ENCODE measurements at places on chromosomes 5 and 9. TPM values are rescaled to one million over a fixed set of nuclear protein-coding genes. Genes with fewer than 3 reads are reported as not detected.

DNA sequence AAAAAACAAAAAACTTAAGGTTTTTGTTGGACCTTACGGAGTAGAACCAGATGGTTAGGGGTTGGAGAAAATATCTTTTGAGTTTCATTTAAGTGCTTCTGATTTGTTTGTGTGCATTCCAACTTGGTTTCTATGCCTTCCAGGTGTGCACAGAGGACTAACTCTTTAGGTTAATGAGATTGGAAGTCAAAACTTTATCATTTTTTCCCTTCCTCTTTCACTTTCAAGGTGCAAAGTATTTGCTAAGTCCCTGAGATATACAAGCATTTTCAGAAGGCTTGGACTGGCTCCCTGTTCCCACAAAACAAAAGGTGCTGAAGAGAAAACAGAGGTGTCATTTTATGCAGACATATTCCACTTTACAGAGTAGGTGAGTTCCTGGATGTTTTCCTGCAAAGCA, 30.3 kb upstream of the CER1 start:
- H3K27me3 ChIP-seq: peaks cover 7% of the 10 kb centered on the region
- no peak overlapping the region for H3K27ac ChIP-seq
- H3K36me3 ChIP-seq: no peaks in the 10 kb centered on the region

Gene SLC34A1
- not detected for total RNA-seq

Gene PCDHGA4
- total RNA-seq: 0.50 TPM

Gene CKMT2
- 0.18 TPM for total RNA-seq

Gene CER1
- 2.8 TPM for total RNA-seq
